ENCODE measurements at places on chromosomes 12 and 14.

DNA sequence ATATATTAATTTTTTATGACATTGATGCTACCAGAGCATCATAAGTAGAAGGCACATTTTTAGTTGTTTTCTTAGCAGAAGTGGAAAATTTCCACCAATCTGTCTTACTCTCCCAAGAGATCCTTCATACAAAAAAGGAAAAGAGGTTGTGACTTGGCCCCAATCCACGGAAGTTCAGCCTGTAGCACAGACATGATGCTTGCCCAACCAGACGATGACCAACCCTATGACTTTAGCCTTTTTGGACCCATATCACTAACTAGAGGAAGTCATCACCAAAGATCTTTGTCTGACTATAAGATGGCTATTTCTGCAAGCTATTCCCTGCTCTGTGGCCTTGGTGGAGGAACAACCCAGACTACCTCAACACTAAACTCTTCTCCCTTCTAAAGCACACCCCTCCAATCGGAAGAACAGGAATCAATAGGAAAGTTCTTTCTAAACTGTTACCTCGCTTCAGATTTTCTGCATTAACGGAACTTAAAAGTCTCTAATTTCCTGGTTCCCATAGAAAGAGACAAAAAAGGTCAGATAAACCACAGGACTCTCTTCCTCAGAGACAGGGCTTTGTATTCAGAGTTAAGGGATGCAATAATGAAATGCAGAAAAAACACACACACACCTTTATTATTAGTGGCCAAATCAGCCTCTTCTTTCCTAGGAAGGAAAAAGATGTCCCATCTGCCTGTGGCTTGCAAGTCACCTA, 4.1 kb upstream of the RHOJ start:
- no peak for DNase-seq

- no peak for DNase-seq
These were observed 50.6 kb upstream of the FUT8 start for GRCh38 chr14:65361920-65362319.

- DNase-seq, result no peak
These were observed 24.1 kb downstream of the NTF3 start for GRCh38 chr12:5456030-5456429.

GRCh38 chr12:57575771-57576612, 15.0 kb upstream of the PIP4K2C start:
- no peak for DNase-seq

GRCh38 chr14:100441271-100441947, 118.3 kb downstream of the SLC25A47 start:
- no peak for DNase-seq

Measured in neuronal stem cell (in vitro differentiated cells).